Epithelial cell of prostate (primary cell): ENCODE measurements at places on chromosomes 5 and 9.

- DNase-seq, result no peak
Observed at GRCh38 chr9:18791074-18791473, 241.9 kb downstream of the SAXO1 start.

- DNase-seq, result no peak
Observed at GRCh38 chr5:36861871-36862270, 14.7 kb upstream of the NIPBL start.

GRCh38 chr5:113253037-113253436 lies 181.8 kb downstream of the TSSK1B start:
- no peak for DNase-seq

GRCh38 chr5:137836997-137837396 lies 30.7 kb upstream of the MYOT start:
- no peak for DNase-seq

GRCh38 chr5:139787568-139788293 lies 7.9 kb upstream of the PSD2 start:
- DNase-seq, result no peak

- DNase-seq, result no peak
Observed at GRCh38 chr5:177320879-177321278, 9.2 kb upstream of the MXD3 start.
